ENCODE measurements at places on chromosomes 3 and 15.

DNA sequence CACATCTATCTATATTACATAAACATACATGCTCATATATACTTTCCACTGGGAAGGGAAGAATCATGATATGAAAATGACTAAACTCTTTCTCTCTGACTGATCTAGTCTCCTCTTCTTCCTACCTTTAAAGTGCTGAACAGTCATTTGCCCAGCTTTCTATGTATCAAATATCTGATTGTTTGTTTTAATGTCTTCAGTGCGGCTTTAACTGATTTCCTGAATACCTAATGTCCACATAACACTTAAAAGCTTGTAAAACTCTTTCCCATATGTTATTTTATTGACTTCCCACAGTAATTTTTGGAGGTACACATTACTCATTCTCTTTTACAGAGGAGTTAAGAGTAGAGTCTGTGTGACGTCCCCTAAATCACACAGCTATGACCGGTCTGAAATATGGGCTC is 28.2 kb downstream of the CPOX start:
- DNase-seq: no peak

- DNase-seq: no peak
These were observed 87.0 kb downstream of the FOXB1 start for GRCh38 chr15:60091157-60091556.

DNA sequence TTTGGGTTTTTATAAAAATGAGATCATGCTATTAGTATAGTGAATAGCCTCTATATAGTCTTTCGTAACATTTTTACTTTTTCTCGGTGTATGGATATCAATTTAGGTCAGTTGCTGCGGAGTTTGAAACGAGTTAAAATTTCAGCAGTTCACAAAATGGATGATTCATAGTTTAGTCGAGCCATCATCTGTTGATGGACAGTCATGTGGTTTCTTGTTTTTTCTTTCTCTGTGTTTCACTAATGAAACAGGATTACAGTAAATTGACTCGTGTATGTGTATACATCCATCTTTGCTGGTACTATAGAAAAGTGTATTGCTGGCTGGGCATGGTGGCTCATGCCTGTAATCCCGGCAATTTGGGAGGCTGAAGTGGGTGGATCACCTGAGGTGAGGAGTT is 106.8 kb downstream of the IGF1R start:
- no peak for DNase-seq

GRCh38 chr15:35519052-35519451 is 26.9 kb downstream of the DPH6 start:
- DNase-seq: no peak

DNA sequence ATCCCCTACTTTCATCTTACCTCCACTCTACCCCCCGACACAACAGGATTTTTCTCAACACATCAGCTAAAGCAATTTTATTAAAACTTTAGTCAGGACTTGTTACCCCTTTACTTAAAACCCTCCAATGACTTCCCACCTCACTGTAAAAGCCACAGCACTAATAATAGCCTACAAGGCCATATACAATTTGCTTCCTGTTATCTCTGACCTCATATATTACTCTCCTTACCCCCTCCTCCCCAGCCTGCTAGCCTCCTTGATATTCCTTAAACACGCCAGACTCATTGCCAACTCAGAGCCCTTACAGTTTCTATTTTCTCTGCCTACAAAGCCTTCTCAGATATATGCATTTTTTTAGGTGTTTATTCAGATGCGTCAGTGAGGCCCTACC is 54.4 kb downstream of the DCUN1D1 start:
- no peak for DNase-seq

GRCh38 chr3:11272906-11273574 is 843 bp downstream of the ATG7 start:
- DNase-seq: no peak

DNA sequence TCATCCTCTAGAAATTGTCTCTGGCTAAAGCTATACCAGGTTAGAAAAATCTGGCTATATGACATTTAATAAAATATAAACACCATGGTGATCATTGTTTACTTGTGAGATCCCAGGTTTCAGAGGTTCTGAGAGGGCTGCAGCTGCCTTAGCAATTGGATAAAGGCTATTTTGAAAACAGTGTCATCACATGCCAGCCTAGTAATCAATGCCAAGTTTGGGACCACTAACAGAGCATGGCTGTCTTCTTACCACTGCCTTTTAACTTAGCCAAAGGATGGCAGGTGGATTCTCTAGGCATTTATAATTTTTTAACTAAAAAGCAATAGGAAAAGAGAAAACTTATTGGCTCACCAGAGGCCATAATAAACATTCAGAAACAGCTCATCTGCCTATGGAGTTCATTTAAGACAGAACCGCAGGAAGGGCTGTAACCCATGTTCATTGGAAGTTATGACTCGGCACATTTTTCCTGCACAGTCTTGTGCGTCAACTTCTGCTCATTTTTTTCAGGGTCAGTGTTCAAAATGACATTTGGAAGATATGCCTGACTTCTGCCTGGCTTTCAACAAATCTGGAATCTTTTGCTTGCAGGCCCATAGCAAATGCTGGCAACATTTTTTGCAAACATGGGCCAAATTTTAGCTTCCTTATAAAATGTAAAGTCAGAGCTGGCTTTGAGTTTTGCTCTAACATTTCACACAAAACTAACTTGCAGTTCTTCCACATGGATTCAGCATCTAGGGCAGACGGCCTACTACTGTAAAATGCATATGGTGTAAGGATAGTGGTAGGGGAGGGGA is 476.0 kb upstream of the TBL1XR1 start:
- no peak for DNase-seq

DNA sequence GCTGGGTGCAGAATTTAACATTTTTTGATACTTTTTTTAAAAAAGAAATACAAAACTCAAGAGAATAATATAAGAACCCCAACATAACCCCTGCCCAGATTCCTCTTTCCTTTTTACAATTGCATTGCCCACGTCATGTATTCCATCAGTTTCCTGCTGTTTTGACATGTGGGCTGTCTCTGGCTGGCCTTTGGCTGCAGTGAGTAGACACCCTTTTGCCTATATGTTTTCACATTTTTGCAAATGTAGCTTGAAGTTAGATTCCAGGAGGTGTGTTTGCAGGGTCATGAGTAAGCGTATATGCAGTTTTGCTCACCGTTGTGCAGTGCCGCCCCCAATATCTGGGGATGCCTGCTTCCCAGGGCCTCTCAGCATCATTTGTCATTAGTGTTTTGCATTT is 28.0 kb upstream of the ATP10A start:
- no peak for DNase-seq

GRCh38 chr3:162041622-162042021 is 545.0 kb downstream of the OTOL1 start:
- DNase-seq: no peak

GRCh38 chr3:14378415-14378814 is 24.0 kb upstream of the SLC6A6 start:
- no peak for DNase-seq

DNA sequence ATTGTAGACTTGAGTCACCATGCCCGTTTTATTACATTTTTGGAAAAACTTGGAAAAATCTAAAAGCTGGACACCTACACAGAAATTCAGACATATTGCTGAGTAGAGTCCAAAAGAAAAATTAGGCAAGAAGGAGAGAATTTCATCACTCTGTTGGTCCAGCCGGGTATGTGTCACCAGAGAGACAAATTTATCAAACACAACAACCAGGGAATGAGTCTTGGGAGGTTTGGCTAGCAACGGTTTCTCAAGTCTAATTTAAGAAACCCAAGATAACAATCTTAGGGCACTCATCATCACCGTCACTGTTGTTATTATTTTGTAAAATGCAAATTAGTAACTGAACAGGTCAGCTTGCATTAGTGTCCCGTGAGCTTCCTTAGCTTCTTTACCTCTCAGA is 197.5 kb upstream of the C2CD4B start:
- no peak for DNase-seq

GRCh38 chr3:161101609-161102008 is 3.5 kb downstream of the B3GALNT1 start:
- no peak for DNase-seq

GRCh38 chr15:89576417-89576773 is 1.1 kb downstream of the TICRR start:
- DNase-seq: no peak

DNA sequence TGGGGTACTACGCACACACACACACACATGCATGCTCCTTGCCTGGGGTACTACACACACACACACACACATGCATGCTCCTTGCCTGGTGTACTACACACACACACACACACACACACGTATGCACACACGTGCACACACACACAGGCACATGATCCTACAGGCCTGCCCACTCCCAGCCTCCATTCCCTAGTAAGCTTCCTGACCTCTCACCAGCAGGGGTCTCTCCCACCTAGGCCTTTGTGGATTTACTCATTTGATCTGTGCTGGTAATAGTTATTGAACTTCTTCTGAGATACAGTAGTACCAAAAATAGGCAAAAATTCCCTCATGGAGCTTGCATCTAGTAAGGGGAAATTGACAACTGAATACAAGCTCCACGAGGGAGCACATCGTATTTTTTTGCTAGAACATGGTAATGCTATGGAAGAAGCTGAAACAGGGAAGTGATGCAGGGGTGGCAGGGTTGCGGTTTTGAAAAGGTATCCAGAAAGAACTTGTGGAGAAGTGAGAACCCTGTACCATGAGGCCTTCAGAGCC is 19.1 kb downstream of the TTC21A start:
- DNase-seq: peak; percentile 69

- no peak for DNase-seq
These were observed 291.1 kb upstream of the ROPN1 start for GRCh38 chr3:124282751-124283651.

DNA sequence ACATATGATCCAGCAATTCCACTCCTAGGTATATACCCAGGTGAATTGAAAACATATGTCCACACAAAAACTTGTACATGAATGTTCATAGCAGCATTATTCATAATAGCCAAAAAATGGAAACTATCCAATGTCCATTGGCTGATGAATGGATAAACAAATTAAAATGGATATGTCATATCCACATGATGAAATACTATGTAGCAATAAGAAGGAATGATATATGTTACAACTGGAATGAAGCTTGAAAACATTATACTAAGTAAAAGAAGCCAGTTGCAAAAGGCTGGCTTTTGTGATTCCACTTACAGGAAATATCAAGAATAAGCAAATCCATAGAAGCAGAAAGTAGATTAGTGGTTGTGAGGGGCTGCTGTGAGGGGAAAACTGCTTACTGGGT is 33.7 kb downstream of the BNC1 start:
- no peak for DNase-seq

GRCh38 chr15:66819084-66819483 is 117.0 kb downstream of the SMAD6 start:
- DNase-seq: no peak

DNA sequence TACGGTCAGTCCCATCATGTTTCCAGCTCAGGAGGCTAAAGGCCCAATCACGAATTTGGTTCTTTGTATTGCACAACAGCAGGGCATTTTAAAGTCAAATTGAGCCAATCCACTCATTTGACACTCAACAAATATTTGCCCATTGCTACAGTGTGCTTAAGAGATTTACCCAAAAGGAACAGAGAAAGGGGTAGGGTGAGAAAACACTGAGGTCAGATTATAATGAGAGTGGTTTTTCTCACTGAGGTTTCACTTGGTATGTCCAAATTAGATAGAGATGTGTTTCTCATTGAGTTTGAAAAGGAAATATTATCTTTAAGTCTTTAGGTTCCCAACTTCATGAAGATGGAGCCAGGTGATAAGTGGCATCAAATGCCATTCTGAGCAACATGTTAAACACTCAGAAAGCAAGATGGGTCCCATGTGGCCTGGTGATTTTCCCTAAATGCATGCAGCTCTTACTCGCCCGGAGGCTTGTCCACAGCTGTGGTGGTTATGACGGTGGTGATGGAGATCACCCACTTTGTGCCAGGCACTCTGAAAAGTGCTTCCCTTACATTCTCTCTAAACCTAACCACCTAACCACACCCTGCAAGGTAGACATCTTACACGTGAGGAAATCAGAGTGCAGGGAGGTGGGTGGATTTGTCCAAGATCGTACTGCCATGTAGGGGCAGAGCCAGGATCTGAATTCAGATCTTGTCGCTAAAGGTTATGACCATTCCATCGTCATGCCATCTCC is 31.2 kb upstream of the USP3 start:
- DNase-seq: no peak

GRCh38 chr3:28188686-28189085 is 52.7 kb upstream of the CMC1 start:
- DNase-seq: no peak

GRCh38 chr3:169812332-169813235 is at the start of the genes LRRC34 and LRRIQ4:
LRRC34 (minus strand) TSS chr3:169812904; CDS start chr3:169812548, 356 bp downstream.
LRRIQ4 (plus strand) TSS chr3:169812870; CDS start chr3:169821922, 9,052 bp downstream.
- peak; percentile 60 for DNase-seq

DNA sequence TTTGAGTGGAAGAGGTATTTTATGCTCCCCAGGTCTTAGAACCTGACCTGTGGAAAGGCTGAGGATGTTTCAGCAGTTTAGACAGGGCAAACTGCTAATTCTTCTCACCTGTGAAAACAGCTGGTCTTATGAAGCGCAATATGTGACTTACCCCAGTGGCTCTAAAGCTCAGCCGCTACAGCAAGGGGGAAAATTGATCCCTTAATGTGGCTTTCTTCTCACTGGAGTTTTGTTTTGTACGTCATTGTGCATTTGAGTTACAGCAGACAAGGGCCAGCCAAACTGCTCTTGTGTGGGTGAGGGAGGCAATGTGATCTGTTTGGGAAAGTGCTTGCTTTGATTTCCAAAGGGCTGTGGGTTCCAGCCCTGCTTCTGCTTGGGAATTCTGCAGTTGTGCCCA is 293.4 kb upstream of the LRRFIP2 start:
- DNase-seq: no peak

DNA sequence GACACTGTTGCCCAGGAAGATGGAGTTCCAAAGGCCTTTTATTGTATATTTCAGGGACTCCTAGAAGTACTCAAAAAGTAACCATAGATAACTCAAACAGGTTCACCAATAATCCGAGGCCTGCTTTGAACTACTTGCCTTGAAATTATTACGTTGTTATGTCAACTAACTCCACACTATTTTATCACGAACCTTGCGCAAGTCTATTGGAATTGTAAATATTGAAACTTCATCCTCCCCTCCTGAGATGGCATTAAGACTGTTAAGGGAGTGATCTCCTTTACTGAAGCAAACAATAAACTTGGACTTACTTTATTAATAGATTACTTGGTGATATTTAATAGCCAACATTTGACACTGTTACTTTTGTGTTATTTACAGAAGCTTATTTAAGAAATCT is 199.6 kb upstream of the GADL1 start:
- DNase-seq: no peak
